ENCODE measurements at places on chromosomes 2 and 18.

GRCh38 chr2:209162129-209162528, 261.7 kb upstream of the MAP2 start:
- DNase-seq = no peak

DNA sequence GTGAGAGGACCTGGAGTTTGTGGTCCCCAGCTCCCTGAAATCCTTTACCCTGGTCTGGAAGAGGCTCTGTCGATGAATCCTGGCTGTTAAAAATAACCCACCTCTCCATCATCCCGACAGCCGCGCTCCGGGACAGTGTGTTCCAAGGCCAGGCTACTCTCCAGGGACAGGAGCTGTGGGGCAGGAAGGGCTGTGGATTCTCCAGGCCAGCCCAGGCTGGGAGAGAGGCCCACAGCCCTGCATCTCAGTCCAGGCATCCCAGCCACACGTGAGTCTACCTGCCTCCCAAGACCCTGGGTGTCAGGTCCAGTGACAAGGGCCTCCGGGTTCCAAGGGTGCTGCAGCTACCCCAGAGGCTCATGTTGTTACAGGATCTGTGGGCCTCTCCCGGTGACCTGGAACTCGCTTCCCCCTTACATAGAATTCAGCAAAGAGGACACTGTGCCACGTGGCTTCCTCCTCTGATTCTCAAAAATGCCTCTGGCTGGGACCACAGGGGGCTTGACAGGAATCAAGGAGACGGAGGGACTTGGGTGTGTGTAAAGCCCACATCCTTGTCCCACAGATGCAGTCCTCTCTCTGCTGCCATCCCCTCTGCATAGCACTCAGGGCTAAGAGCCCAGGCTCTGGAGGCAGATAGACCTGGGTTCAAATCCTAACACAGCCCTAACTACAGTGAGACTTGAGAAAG, 17.3 kb downstream of the ADRA2B start:
- no peak for DNase-seq

DNA sequence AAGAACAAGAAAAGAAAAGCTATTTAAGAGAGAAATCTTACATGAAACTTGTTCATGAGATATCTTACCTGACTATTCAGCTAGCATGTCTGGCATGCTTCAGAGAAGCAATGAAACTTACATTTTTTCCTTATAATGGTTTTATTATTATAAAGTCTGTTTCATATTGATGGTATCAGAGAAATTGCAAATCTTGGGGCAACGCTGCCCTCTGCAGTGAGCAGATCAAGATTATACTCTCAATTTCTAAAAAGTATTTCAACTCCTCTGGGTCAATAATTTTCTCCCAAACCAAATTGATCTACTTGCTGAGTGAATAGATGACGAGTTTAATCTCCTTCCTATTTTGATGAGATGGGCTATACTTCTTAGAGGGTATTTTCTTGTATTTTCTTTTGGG, 235.6 kb downstream of the NUP35 start:
- DNase-seq = no peak

DNA sequence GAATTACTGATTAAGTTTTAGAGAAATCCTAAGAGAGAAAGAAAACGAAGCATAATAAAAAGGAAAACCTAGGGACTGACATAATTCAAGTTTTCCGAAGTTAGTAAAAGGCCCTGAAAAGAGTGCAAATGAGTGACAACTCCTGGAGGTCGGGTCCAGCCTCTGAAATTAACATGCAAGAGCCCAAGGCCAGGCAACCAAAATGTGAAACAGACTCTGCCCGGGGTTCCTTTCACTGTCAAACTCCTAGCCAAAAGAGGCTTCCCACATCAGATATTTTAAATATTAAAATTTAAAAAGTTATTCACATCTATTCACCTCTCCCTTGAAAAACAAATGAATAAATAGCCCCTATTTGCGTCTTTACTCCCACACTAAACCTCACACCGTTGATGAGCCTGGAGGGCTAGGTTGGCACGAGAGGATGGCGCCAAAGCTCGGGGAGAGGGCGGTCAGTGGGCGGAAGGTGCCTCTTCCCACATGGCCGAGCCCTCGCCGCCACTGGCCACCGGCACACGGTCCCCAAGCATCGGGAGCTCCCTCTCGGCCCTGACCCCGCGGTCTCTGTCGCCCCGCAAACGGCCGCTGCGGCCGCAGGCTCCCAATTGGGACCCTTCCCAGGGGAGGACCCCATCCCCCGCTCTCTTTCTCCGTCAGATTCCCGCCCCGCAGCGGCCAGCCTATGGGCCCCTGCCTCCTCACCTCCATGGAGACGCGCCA, 630 bp downstream of the PPM1G start:
- peak; percentile 22 for DNase-seq

DNA sequence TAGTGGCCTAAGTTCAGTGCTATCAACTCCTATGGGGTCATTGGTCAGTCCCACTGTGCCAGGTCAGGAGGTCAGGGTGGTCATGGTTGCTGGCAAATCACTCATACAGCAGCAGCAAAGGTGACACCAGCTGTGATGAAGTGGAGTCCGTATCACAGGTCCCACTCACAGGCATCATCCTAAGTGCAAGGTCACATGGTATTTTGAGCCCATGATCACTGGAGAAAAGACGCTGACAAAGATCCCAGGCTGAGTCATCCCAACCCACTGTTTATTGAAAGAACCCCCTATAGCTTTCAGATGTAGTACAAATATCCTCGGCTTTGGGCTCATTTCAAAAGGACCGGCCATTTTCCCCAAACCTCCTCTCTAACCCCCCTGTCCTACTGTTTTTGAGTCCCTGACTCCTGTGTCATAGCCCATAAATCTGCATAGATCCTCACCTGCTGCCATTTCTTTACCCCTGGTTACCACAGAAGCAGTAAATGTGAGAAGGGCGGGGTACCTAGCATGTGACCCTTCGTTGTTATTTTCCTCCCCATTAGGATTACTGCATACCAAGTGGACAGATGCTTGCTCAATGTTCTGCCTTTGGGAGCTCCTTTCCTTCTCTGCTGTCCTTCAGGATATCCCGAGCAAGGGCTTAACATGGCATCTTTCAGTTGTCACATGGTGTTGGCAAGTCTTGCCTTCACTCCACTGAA, 107.7 kb downstream of the COL6A3 start:
- no peak for DNase-seq

- no peak for DNase-seq
These were observed 15.4 kb downstream of the TGOLN2 start for GRCh38 chr2:85312404-85312803.

DNA sequence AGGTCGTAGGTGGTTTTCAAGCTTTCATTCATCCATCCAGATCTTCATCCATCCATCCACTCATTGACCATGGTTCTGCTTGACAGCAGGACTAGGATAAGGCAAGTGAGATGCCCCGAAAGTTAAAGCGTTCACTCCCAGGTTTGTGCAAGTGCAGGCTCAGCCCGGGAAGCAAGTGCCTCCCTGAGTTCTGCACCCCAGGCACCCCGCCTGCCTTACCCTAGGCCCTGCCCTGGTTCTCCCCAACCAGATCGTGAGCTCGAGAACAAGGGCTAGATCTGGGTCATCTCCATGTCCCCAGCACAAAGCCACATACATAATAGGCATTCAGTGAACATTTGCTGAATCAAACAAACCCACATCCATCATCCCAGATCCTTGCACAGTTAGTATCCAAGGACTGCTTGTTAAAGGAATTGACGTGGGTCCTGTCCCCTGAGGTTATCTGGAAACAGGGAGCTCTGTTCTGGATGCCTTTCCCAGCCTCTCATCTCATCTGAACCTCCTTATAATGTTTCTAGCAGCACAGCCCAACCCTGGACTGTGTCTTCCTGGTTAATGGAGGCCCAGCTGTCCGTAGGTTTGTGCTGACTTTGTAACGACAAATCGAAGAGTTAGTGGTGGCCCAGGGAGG, 116.1 kb upstream of the GPC1 start:
- DNase-seq = no peak

GRCh38 chr2:229129738-229130371, 141.2 kb downstream of the PID1 start:
- no peak for DNase-seq

DNA sequence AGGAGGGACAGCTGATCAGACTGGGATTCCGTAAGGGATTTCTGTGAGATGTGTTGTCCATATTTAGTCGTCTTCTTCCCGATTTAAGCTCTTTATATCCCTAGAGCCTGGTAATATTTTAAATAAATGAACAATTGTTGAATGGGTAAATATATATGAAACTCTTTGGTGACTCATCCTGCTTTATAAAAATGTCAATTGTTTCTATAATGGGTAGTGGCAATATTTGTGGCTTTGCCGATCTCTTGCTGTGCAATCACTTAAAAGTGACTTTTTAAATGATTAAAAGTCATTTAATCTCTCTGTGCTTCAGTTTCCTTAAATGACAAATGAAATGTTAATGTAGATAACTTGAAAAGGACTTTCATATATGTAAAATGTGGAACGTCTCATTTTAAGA, 339.2 kb downstream of the RNF144A start:
- DNase-seq = no peak

DNA sequence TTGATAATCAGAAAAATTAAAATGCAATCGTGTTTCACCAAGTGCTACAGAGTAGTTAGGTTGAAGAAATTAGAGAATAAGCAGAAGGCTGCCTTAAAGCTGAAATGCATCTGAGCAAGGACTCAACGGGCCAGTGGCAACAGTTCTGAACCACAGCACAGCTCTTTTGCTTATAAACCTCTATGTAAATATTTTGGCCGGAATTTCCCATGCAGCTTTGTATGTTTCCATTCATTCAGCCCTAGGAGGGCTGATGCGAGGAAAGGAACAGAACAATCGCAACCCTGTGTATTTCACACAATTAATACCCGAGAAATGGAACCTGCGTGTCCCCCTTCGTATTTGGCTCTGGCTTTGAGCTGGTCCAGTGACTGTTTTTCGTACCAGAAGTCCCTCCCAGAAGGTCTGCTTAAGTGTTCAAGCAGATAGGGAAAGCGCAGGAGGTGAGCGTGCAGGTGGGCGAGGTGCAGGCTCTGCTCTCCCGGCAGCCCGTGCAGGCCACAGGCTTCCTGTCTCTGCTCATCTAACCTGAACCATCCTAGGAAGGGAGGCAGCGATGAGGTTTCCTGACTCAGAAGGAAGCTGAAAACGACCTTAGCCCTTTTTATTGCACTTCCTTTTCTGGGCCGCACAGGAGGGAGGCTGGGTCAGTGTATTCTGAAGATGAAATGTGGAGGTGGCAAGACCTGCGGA, 67.3 kb downstream of the ASB1 start:
- peak; percentile 34 for DNase-seq

GRCh38 chr2:209426432-209426831, 2.6 kb downstream of the MAP2 start:
- no peak for DNase-seq

DNA sequence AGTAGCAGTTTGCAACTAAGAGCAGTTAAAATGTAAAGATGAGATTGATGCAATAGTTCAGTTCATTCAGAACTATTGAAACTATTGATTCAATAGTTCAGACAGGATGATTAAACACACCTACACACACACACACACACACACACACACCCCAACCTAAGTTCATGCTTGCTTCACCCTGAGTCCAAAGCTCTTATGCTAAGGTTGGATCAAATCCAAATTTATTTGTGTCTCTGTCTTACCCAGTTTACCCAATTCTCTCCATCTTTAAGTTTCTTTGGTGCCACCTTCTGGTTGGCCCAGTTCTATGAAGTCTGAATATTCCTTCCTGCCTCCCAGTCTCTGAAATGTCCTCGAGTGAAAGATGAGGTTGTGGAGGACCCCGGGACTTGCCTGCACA, 5.1 kb downstream of the SERPINB8 start:
- DNase-seq = no peak

DNA sequence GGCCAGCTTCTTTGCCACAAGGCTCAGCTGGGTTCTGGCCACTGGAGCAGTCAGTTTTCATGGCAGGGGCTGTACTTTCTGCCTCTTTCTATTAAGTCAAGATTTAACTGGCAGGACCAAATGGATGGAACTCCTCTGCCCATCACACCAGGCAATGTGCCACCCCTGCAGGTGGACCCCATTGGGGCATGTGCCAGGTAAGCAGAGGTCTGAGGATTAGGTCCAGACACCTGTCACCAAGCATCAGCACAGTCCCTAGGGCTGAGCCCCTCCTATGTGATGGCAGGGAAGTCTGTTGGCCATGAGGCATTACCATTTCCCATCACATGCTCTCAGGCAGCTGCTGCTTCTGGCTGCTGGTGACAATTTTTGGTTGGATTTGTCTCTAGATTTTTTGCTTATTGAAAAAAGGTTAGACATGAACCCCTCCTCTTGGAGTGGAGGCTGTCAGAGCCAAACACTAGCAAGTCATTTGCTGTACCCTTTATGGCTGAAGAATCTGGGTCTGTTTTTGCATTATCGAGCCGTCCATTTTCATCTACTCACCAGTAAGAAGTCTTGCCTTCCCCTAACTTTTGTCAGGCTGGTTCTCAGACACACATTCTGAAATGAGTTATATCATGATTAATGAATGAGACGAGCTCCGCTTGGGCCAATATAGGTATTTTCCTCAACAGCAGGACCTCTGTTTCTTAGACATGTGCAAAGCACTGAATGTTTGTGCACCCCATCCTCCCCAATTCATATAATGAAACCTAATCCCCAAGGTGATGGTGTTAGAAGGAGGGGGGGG, 328.0 kb downstream of the TSN start:
- no peak for DNase-seq

GRCh38 chr2:157181234-157181633, 76.3 kb upstream of the GALNT5 start:
- no peak for DNase-seq

DNA sequence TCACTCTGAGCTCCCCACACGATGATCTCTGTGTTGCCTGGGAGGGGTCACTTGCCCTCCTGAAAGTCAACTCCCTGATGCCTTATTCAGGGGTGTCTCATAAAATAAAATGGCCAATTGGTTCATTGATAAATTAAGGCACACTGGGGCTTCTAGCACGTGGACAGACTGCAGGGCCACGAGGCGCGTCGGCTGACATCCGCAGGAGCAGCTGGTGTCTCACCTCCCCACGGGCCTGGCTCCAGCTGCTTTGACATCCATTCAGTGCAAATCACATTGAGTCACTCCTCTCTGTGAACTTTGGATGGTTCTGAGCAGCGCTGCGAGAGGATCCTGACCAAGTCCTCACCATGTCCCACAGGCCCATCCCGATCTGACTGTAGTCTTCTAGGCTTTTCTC, 4.6 kb upstream of the ST8SIA3 start:
- no peak for DNase-seq
